ENCODE measurements at places on chromosomes 2 and 18.

GRCh38 chr2:212726403-212726802 lies 187.8 kb upstream of the ERBB4 start:
- peaks cover 2% of the 10 kb centered on the region for H3K36me3 ChIP-seq
- peaks cover 5% of the 10 kb centered on the region for H3K4me1 ChIP-seq
- H3K27me3 ChIP-seq, result no peaks in the 10 kb centered on the region
- H3K27ac ChIP-seq, result no peak overlapping the region
- H3K4me3 ChIP-seq, result no peak overlapping the region

GRCh38 chr2:97731274-97732020 lies 18.1 kb downstream of the ZAP70 start:
- no peak overlapping the region for H3K4me3 ChIP-seq
- peaks cover 8% of the 10 kb centered on the region for H3K4me1 ChIP-seq
- peak overlapping the region; percentile 38 for H3K27ac ChIP-seq
- H3K27me3 ChIP-seq, result no peaks in the 10 kb centered on the region

DNA sequence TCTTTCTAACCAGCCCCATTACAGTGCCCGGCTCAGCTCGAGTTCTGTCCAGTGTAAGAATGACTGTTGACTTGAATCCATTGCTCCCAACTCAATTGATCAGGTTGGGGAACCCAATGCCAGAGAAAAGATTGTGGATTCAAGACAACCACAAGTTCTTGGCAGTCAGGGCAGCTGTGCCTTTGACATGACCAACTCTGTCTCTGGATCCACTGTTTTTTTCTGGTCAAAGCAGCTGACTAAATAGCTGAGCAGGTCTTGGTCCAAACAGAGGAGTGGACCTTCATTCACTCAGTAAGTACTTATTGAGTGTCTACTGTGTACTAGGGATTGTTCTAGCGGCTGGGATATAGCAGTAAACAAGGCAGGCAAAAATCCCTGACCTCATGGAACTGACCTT lies 6.3 kb upstream of the ATOH8 start:
- no peak overlapping the region for H3K27ac ChIP-seq
- no peaks in the 10 kb centered on the region for H3K36me3 ChIP-seq
- DNase-seq, result no peak

DNA sequence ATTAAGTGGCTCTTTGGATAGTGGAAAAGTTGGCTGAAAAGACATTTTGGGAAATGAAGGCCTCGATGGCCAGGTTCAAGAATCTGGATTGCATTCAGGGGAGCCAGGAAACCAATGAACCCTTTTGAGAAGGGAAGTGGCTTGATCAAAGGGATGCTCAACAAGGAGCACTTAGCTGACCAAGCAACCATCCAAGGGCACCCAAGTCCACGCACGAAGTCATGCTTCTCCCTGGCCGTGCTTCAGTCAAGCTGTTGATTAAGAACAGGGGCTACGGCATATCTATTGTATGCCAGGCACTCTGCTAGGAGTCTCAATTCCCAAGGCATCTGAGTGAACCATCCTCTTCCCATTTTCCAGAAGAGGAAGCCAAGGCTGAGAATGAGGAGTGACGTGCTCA lies 185.8 kb upstream of the GLI2 start:
- H3K4me1 ChIP-seq, result peaks cover 32% of the 10 kb centered on the region
- H3K4me3 ChIP-seq, result no peak overlapping the region
- peaks cover 35% of the 10 kb centered on the region for H3K27me3 ChIP-seq
- no peaks in the 10 kb centered on the region for H3K36me3 ChIP-seq
- no peak for DNase-seq

DNA sequence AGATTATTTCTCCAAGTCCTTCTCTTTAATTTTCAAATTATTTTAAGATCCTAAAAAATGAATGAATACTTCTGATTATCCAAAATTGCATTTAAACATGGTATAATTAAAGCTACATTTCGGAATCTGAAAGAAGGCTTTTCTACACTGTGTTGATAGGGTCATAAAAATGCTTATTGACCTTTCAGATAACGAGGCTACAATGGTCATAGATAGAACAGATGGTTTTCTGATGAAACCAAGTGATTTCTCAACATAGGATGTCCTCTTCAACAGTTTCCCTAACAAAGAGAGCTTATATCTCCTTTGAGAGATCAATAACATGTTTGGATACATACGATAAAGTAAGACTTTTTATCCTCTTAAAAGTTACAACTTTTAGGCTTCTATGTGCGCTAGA lies 201.1 kb downstream of the PTH2R start:
- peaks cover 2% of the 10 kb centered on the region for H3K36me3 ChIP-seq
- H3K4me3 ChIP-seq, result no peak overlapping the region
- H3K4me1 ChIP-seq, result no peaks in the 10 kb centered on the region
- H3K27ac ChIP-seq, result no peak overlapping the region
- H3K27me3 ChIP-seq, result no peaks in the 10 kb centered on the region

GRCh38 chr18:10660179-10660884 lies 134.5 kb downstream of the NAPG start:
- H3K36me3 ChIP-seq, result no peaks in the 10 kb centered on the region
- no peaks in the 10 kb centered on the region for H3K27me3 ChIP-seq
- no peak for DNase-seq
- no peak overlapping the region for H3K4me3 ChIP-seq
- peak overlapping the region; percentile 85 for H3K27ac ChIP-seq
- H3K4me1 ChIP-seq, result no peaks in the 10 kb centered on the region

- H3K27me3 ChIP-seq, result peaks cover 87% of the 10 kb centered on the region
- H3K4me1 ChIP-seq, result peaks cover 46% of the 10 kb centered on the region
- H3K36me3 ChIP-seq, result peaks cover 3% of the 10 kb centered on the region
- no peak overlapping the region for H3K27ac ChIP-seq
- no peak for DNase-seq
These were observed 3.7 kb upstream of the MEIS1 start for GRCh38 chr2:66431274-66431642.

GRCh38 chr18:54506516-54507261 lies 84.4 kb upstream of the DYNAP start:
- peaks cover 2% of the 10 kb centered on the region for H3K27me3 ChIP-seq
- no peaks in the 10 kb centered on the region for H3K4me1 ChIP-seq
- no peaks in the 10 kb centered on the region for H3K36me3 ChIP-seq
- H3K27ac ChIP-seq, result no peak overlapping the region

DNA sequence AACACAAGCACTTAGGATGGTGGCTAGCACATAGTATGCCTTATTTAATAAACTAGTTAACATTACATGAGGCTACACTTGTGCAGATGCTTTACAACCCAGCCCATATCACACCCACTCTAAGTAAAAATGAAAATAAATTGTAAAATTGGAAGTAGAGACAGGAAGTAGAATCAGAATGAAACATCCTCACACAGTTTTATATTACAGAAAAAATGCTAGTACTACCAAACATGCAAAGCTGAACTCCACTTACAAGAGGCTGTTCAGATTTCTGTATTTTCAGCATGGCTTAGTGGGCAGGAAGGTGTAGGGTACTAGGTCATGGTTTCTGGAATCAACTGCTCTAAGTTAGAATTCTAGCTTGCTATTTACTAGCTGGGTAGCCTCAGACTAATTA lies 18.2 kb upstream of the CRIM1 start:
- DNase-seq, result no peak
- H3K27me3 ChIP-seq, result no peaks in the 10 kb centered on the region
- no peaks in the 10 kb centered on the region for H3K36me3 ChIP-seq
- H3K4me1 ChIP-seq, result no peaks in the 10 kb centered on the region
- no peak overlapping the region for H3K27ac ChIP-seq

- H3K27me3 ChIP-seq, result no peaks in the 10 kb centered on the region
- H3K27ac ChIP-seq, result no peak overlapping the region
- peaks cover 2% of the 10 kb centered on the region for H3K36me3 ChIP-seq
- H3K4me1 ChIP-seq, result peaks cover 7% of the 10 kb centered on the region
- DNase-seq, result no peak
- no peak overlapping the region for H3K4me3 ChIP-seq
These were observed 23.4 kb downstream of the MBD5 start for GRCh38 chr2:148044322-148044721.

GRCh38 chr2:217650716-217651360 lies 352.0 kb downstream of the TNS1 start:
- H3K27me3 ChIP-seq, result no peaks in the 10 kb centered on the region
- no peaks in the 10 kb centered on the region for H3K36me3 ChIP-seq
- H3K4me3 ChIP-seq, result no peak overlapping the region
- DNase-seq, result peak; percentile 44
- no peak overlapping the region for H3K27ac ChIP-seq

DNA sequence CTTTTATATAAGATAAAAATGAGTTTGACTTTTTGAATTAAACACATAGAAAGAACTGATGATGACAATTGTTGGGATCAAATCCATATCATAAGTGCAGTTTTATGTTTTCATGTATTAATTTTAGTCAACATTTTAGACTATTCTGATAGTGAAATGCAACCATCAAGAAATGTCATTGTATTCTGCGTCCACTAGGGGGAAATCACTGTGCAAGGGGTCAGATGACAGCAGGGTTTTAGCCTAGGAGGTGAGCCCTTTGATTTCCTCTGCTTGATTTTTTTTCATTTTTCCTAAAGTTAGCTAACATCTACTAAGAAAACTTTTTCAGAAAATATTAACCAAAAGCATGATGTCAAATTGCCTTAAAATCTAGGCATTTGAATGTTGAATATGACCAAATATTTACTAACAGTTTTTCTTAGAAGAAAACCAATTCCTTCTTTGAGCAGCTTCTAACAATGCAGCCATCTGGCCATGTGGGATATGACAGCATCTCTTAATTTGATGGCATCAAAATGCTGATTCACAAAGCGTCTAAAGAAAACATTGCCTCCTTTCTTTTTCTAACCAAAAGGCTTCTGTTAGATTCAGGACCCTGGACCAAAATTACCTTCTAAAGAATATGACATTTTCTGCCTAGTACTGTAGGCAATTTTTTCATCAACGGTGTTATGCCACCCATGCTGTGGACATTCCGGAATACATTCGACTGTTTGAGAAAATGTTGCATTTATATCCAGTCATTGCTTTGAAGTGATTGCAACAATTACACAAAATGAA lies 141.5 kb downstream of the SPHKAP start:
- peaks cover 6% of the 10 kb centered on the region for H3K4me1 ChIP-seq
- DNase-seq, result no peak
- no peak overlapping the region for H3K4me3 ChIP-seq

GRCh38 chr2:52821631-52822030 lies 946.0 kb upstream of the CHAC2 start:
- no peak for DNase-seq
- H3K27ac ChIP-seq, result no peak overlapping the region
- no peaks in the 10 kb centered on the region for H3K27me3 ChIP-seq
- no peaks in the 10 kb centered on the region for H3K4me1 ChIP-seq
- H3K4me3 ChIP-seq, result no peak overlapping the region
- H3K36me3 ChIP-seq, result no peaks in the 10 kb centered on the region

- no peaks in the 10 kb centered on the region for H3K36me3 ChIP-seq
- peaks cover 20% of the 10 kb centered on the region for H3K4me1 ChIP-seq
- no peak for DNase-seq
- no peaks in the 10 kb centered on the region for H3K27me3 ChIP-seq
These were observed 7.9 kb downstream of the UGP2 start for GRCh38 chr2:63849381-63850203.

- no peaks in the 10 kb centered on the region for H3K27me3 ChIP-seq
- H3K27ac ChIP-seq, result no peak overlapping the region
- DNase-seq, result no peak
- peaks cover 13% of the 10 kb centered on the region for H3K4me1 ChIP-seq
- H3K36me3 ChIP-seq, result no peaks in the 10 kb centered on the region
These were observed 411.0 kb downstream of the LRATD1 start for GRCh38 chr2:15043336-15044058.

DNA sequence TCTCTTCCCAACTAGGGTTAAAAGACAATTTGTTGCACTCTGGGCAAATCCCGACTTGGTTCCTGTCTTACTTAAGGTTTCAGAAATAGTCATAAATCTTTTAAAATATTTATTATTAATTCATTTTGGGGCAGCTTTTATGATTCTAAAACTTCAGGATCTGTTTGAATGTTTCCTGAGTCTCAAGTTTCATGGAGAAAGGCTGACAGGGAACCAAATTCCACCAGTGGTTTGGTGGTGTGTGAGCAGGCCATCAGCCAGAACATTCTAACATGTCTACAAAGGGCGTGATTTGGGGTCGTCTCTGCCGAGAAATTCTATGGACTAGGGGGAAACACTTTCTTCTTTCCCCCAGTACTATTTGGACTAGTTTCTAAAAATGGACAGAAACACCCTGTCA lies 366.4 kb downstream of the ZNF521 start:
- H3K27me3 ChIP-seq, result no peaks in the 10 kb centered on the region
- DNase-seq, result no peak
- H3K36me3 ChIP-seq, result no peaks in the 10 kb centered on the region
- no peak overlapping the region for H3K27ac ChIP-seq

DNA sequence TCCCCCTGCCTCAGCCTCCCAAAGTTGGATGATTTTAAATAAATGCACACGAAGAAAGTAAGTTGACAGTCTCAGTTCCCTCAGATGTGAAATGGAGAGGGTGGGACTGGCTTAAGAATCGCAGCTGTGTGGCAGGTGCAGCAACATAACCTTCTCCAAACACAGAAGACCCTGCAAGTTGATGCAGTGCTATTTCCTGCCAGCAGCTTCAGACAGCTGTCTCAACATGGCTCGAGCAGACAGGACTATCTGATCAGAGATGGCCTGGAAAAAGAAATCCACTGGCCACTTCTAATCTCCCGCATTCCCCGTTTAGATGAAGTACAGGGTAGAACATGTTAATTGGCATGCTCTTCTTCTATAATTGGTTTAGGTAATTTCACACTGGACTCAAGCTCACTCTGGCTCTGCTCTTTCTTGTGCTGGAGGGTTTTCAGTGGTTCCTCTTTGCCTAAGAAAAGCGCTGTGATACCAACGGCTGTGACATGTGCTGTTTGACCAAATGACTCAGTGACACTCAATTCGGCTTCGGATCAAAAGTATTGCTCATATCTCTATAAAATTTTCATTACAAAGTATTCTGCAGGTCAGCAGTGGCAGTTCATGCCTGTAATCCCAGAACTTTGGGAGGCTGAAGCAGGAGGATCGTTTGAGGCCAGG lies 40.2 kb downstream of the MYOM1 start:
- H3K36me3 ChIP-seq, result no peaks in the 10 kb centered on the region
- H3K27me3 ChIP-seq, result no peaks in the 10 kb centered on the region
- no peak for DNase-seq

GRCh38 chr2:218997731-218998130 lies 4.5 kb upstream of the CRYBA2 start:
- no peaks in the 10 kb centered on the region for H3K36me3 ChIP-seq
- H3K4me1 ChIP-seq, result no peaks in the 10 kb centered on the region
- H3K27ac ChIP-seq, result no peak overlapping the region
- DNase-seq, result no peak
- no peak overlapping the region for H3K4me3 ChIP-seq

- no peak overlapping the region for H3K4me3 ChIP-seq
- DNase-seq, result no peak
- no peak overlapping the region for H3K27ac ChIP-seq
- H3K36me3 ChIP-seq, result no peaks in the 10 kb centered on the region
These were observed 1354.9 kb downstream of the SUCLG1 start for GRCh38 chr2:83104202-83104601.

Data from neural crest cell (in vitro differentiated cells).